ENCODE measurements at places on chromosomes 5 and 9.

GRCh38 chr5:112382886-112383285, 36.2 kb downstream of the EPB41L4A start:
- DNase-seq: no peak

DNA sequence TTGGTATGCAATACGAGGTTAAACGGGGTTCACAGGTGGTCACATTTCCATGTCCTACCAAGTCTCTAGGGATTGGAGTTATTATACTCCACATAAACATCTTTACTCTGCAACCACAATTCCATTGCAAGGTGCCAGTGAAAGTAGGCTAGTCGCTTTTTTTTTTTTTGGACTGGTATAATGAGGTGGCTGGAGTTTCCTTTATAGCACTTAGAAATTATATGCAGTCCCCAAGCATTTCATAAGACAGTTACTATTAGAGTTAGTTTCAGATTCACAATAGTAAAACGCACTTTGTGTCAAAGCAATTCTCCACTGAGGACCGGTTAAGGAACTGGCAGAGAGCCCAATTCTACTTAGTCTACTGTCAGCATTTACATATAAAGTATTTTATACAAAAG, 1.4 kb downstream of the MEF2C start:
- no peak for DNase-seq

DNA sequence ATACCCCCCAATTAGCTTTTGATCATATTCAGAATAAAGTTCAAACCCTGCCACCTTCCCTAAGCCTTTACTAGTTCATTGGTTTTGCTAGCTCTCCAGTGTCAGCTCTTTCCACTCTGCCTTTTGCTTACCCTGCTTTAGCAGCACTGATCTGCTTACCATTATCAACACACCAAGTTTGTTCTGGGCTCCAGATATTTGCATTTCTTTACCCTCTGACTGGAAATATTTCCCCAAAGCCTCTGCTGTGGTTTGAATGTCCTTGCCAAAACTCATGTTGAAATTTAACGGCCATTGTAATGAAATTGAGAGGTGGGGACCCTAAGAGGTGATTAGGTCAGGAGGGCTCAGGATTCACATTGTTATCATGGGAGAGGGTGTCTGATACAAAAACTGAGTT, 99.5 kb downstream of the GCNT1 start:
- no peak for DNase-seq

DNA sequence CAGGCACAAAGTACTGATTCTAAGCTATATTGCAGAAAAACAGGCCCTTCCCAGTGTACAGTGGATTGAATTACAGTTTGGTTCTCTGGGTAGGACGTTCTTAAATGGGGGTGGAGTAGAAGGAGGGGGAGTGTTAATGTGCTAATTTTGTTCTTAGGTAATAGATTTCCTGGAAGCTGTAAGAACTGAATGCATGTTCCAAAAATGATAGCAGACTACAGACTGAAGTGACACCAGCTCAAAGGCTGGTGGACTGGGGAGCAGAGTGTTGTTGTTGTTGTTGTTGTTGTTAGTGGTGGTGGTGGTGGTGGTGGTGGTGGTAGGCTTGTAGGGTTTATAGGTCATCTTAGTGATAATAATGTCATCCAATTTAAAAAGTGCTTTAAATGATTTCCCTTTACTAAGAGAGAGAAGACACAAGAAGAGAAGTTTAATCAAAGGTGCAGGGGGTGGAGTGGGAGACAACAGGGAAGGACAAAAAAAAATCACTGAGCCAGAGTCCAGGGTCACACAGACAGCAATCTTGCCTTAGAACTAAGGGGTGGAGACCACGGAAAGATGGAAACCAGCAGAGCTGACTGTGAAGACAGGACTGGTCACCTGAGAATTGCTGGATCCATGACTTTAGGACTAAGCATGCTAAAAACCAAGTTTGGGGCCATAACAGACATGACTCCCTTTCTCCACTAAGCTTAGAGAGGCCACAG, 27.0 kb downstream of the TTLL11 start:
- DNase-seq: no peak

- no peak for DNase-seq
These were observed at the start of gene CER1 for GRCh38 chr9:14722391-14723035. TSS of gene CER1 (minus strand) at chr9:14722733. CDS start at chr9:14722672, 61 bp downstream.

DNA sequence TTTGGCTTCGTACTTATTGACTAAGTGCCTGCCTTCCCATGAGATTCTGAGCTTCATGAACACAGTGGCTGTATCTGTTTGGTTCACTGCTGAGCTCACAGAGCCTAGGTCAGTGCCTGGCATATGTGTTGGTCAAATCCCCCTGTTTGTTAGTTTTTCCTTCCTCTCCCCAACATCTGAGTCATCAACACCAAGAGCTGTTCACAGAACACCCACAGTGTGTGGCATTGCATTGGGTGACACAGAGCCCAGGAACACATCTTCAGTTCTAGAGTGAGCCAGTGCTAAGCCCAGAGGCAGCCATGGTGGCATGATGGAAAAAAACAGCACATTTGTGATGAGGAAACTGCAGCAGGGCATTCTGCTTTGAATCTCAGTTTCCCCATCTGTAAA, 294.6 kb downstream of the SEC61B start:
- no peak for DNase-seq

DNA sequence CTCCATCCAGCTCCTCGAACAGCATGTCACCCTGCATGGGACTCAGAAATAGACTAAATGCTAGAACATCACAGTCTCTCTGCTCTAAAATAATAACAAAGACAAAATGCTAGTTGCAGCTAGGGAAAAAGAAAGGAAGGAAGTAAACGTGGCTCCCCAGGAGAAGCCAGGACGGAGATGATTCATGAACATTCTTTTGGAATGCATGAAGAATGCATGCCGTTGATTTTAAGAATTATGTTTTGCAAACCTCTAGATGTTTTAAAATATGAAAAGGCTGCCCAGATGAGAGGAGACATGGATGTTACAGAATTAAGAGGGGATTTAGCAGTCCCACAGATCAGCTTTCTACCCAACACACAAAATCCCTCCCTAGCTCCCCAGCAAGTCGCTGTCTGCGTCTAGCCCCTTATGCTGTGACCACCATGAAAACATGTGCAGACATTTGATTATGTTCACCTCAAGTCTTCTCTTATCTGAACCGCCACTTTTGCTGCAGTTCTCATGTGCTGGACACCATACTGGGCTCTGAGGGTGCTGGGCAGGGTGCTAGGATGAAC, 139.4 kb upstream of the LMX1B start:
- DNase-seq: no peak

DNA sequence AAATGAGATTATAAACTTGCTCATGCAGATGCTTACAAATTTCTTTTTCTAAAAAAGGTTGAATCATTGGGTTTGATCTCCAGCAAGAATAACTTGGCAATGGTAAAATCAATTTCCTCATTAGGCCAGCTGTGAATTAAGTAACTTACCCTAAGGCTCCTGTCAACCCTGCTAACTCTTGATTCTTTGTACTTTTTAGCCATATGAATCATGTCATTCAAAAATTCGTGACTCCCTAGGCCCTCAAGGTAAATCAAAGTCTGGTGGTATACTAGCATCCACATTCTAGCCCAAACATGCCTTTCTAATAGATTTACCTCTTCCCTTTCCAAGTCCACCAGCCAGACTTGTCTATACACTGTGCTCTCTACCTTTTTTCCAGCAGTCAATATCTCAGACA, 420.8 kb upstream of the BRINP1 start:
- no peak for DNase-seq

GRCh38 chr5:61002611-61003355, 57.8 kb downstream of the NDUFAF2 start:
- DNase-seq: no peak

DNA sequence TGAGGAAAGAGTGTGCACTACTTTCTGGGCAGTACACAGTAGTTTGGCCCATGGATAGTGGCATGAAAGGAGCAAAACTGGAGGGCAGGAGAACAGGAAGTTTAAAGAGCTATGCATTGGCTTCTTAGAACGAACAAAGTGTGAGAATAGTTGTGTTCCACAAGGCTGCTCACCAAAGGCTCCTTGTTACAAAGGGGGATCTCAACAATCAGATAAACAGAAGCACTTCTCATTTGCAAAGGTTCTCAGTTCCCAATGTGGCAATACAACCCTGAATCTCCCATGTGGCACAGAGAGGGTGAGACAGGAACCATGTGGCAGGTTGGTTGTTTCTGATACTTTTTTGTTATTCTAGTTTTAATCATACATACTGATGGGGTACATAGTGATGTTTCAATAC, 158.4 kb downstream of the CARTPT start:
- DNase-seq: no peak

DNA sequence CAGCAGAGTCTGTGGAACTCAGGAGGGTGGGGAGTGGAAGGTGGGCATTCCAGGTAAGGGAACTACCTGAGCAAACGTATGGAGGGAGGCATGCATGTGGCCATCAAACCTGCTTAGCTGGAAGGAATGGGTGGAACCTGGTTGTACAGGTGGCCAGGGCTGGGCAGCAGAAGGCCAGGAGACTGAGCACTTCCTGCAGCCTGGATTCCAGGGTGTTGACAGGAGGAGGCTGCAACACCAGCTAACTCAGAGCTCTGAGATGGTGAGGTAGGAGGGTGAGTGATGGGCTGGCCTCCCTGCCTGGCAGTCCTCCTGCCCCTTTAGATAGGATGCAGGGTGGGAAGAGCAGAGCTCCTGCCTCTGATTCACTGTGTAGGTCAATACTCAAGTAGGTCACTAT, 92.5 kb upstream of the CPEB4 start:
- DNase-seq: no peak

GRCh38 chr5:94702729-94703128, 84.3 kb downstream of the SLF1 start:
- no peak for DNase-seq

GRCh38 chr9:7115606-7116005, 357.8 kb downstream of the KDM4C start:
- no peak for DNase-seq

DNA sequence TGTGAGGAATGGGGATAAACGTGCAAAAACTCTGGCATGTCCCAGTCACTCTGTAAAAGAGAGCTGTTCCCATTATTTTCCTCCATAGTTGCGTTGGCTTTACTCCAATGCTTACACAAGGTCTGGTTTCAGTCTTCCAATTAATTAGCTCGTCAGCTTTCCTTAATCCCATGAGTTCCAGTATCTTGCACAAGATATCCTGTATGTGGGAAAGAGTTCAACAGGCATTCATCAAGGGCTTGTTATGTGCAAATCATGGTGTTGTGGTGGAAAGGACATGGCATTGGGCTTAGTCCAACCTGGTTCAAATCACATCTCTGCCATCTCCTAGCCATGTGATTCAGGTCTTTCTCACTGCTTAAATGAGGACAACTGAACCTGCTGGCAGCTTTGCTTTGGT, 77.5 kb upstream of the PANK3 start:
- no peak for DNase-seq
